MV-4-11 (cell line): ENCODE measurements at places on chromosomes 11 and 22.

- no peak for DNase-seq
Observed at GRCh38 chr11:43583548-43583947, 97.0 kb upstream of the HSD17B12 start.

GRCh38 chr11:42465623-42466022, 846.2 kb upstream of the API5 start:
- DNase-seq = no peak

GRCh38 chr11:45180848-45181192, 34.4 kb downstream of the PRDM11 start:
- peak; percentile 23 for DNase-seq

- no peak for DNase-seq
Observed at GRCh38 chr11:92393218-92393617, 168.6 kb downstream of the FAT3 start.

- DNase-seq = peak; percentile 66
Observed at GRCh38 chr11:64810891-64811272, 531 bp upstream of the MEN1 start.

DNA sequence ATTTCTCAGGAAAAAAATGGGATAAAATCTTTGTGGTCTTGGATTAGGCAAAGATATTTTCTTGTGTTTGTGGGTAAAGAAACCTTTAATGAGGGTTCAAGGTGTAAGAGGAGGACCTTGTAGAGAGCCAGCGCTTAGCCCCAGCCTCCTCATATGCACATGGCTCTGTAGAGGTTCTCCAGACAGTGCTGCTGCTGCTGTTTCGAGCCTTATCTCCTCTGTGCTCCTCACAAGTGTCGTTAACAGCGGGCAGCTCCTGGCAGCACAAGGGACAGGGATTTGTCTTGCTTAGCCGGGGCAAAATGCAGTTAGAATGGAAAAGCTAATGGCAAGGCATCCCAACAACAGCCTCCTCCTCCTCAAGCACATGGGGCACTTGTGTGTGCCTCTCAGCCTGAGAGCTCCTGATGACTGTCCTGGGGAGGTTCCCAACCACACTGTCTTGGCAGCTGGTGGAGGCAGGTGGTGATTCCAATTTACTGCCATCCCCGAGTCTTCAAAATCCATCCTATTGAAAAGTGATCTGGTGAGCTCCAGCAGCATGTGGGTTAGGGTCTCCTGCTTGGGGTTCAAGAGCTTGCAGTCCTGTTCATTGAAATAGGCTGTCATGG, 7.6 kb upstream of the MSANTD2 start:
- no peak for DNase-seq

DNA sequence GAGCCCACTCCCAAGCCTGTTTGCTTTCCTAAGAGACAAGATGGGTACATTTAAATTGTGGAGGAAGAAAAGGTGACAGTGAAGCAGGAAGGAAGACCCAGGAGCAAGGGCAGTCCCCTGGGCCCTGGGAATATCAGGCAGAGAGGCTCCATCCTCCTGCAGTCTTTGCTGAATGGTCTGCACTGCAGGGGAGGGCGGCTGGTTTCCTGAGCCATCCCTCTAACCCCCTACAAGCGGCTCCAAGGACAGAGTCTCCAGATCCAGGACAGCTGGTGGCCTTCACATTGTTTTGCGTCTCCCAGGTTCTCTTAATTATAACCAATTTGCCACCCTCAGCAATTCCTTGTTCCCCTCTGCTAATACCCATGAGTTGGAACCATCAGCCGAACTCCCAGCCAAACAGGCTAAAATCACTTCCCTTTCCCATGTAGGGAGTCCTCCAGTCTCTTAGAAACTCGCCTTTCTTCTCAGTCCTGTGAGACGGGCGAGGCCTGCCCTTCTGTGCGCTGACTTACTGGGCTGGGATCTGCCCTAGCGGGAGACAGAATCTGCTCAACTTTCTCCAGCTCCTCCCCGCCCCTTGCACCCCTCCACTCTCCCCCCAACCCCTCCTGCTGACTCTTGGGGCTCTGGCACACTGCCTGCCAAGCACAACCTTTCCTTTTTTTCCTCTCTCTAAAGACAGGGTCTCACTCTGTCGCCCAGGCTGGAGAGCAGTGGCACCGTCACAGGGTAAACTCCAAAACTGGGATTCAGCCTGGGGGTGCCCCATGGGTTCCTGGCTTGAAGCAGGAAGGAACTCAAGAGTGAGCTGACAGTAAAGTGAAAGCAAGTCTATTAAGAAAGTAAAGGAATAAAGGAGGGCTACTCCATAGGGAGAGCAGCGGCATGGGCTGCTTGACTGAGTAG, 53.4 kb upstream of the EMID1 start:
- peak; percentile 51 for DNase-seq

GRCh38 chr11:47152953-47153950, 23.4 kb downstream of the ARFGAP2 start:
- peak; percentile 62 for DNase-seq

GRCh38 chr22:48900327-48900597, 927.4 kb downstream of the BRD1 start:
- DNase-seq = no peak

- no peak for DNase-seq
Observed at GRCh38 chr11:92659793-92660192, 309.7 kb upstream of the MTNR1B start.

DNA sequence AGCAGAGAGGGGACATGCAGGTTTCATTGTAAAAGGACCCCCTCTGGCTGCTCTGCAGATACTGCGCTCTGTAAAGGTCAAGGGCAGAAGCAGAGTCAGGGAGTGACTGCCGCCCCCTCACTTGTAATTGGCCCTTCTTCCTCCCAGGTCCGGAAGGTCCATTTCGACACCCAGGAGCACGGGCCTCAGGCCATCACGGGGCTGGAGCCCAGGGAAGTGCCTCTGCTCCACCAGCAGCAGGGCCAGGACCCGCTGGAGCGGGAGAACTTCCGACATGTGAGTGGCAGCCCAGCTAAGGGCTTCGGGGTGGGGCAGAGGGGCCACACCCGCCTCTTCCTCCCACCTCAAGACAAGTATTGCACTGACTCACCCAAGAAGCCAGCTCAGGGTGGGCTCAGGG, 24.0 kb upstream of the LRRC10B start:
- DNase-seq = no peak

GRCh38 chr11:6667733-6668374, 12.2 kb upstream of the DCHS1 start:
- peak; percentile 66 for DNase-seq

GRCh38 chr11:62022211-62022610, 54.8 kb upstream of the FTH1 start:
- DNase-seq = no peak

GRCh38 chr22:23411739-23412138, 168.4 kb downstream of the IGLL1 start:
- no peak for DNase-seq

GRCh38 chr22:39534591-39535356, 2.2 kb upstream of the RPS19BP1 start:
- peak; percentile 34 for DNase-seq

DNA sequence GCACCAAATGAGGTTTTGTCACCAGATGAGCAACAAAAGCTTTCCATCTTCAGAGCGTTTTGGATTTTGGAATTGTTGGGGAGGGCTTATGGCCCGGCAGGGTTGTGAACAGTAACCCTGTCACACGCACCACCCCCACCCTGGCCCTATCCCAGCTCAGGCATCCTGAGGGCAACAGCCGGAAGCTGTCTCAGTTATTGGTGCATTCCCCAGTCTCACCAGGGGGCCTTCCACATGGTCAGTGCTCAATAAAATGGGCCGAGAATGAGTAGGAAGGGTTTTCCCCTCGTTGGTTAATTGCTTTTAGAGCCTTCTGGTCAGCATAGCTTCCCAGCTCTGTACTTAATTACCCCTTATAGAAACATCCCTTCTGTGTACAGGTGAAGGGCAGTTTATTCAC, 46.0 kb downstream of the LRP5 start:
- DNase-seq = no peak

DNA sequence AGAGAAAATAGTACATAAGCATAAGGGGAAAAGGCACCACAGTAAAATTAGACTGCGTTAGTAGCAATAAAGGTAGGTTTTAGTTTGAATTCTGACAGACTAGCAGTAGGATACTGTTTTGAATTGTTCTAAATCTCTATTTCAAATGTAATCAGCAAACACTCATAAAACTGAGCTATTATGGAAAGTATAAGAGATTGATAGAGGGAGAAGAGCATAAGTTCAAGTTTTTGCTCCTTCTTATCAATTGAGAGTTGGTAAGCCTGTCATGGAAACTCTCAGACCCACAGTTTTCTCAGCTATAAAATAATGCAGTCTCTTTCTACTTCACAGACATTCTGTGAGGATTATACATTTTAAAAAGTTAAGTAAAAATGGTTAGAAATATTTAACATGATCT, 840.2 kb upstream of the CNTN5 start:
- no peak for DNase-seq

GRCh38 chr22:38674888-38675287, 6.9 kb upstream of the TOMM22 start:
- DNase-seq = no peak

- no peak for DNase-seq
Observed at GRCh38 chr11:12137938-12138731, 27.7 kb downstream of the MICAL2 start.

DNA sequence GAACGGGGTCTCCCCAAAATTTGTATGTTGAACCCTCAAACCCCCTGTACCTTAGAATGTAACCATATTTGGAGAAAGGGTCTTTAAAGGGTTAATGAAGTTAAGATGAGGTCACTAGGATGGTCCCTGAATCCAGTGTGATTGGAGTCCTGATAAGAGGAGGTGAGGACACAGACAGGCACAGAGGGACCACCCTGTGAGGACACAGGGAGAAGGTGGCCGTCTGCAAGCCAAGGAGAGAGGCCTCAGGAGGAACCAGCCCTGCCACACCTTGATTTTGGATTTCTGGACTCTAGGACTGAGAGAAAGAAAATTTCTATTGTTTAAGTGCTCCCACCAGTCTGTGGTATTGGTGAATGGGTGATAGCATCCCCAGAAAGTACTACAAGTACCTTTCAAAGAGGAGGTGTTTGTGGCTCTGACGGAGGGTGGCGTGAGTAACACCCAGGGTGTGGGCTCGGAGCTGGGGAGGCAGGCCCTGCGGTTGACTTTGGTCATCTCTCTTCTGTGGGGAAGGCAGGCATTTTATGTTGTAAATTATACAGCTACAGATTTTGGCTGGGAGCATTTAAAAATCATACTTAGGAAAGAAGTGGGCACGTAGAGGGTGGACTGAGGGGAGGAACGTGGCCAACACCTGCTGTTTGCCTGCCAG, 13.8 kb downstream of the MRGPRF start:
- no peak for DNase-seq

GRCh38 chr11:119168471-119169281, at the start of gene NLRX1:
Gene NLRX1 (plus strand): TSS chr11:119168725. CDS start chr11:119171404, 2,679 bp downstream.
- peak; percentile 77 for DNase-seq

GRCh38 chr11:12126344-12127019, 16.1 kb downstream of the MICAL2 start:
- peak; percentile 92 for DNase-seq

- no peak for DNase-seq
Observed at GRCh38 chr22:49359076-49359475, 468.6 kb downstream of the BRD1 start.

DNA sequence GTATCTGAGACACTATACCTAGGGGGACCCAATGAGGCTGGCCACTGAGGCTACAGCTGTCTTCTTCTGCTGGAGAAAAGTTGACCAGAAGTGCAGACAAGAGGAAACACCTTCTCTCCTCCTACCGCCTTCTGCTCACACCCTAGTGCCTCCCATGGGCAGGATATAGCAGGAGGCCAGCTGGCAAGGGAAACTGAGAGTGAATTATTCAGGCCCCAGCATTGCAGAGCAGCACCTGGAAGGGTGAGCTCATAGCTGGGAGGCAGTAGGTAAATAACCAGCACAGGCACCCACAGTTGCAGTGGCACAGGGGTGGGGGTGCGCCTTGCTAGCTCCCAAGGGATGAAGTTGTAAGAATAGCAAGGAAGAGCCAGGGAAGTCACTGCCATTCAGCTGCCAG, 267.4 kb upstream of the NCAM1 start:
- no peak for DNase-seq

GRCh38 chr11:844693-845644, 2.3 kb downstream of the TSPAN4 start:
- DNase-seq = no peak

DNA sequence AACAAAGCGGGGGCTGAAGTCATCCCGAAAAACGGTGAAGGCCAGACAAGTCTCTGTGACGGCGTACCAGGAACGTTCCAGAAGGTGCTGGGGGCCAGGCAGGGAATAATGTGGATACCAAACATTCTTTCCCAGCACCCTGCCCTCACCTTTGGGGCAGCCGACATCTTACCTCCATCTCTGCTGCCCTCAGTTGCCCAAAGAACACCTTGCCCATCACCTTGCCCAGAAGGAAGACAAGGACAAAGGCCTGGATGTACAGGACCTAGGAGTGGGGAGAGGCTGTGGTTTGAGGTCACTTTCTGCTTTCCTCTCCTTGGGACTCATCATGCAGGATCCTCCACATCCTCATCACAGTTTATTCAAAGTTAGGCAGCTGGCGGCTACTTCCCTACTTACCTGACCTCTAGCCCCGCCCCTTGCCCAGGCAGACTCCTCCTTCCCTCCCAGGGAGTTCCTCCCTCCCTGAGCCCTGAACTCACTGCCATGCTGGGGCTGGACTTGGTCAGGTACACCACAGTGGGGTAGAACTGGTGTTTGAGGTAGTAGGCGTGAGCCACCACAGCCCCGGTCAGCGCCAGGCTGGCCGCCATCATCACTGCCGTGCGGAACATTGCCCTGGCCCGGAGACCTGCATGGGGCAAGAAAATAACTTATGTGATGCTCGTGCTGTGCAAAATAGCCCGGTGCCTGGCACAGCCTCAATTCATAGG, 1.2 kb downstream of the SYVN1 start:
- peak; percentile 51 for DNase-seq

GRCh38 chr11:128936606-128937251, 5.9 kb downstream of the TP53AIP1 start:
- no peak for DNase-seq

DNA sequence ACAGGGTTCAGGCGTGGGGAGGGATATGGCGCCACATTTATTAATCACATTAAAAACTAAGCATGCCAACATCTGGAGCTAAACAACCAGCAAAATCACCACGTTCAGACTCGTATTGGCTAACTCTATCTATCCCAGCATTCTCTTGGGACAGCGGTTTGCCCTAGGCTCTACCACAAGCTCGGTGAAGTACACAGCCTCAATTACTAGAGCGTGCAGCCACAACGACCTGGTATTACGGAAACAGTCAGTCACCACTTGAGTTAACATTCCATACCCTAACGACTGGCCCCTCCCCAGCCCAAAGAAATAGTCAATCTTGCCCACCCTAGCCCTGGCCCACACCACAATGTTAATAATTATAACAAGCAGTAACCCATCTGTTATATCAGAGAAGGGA, 32.1 kb downstream of the APOL5 start:
- no peak for DNase-seq
